Activated T-cell treated with anti-CD3 and anti-CD28 coated beads, Interleukin-2, amount 50 U/mL, for 4 hours (primary cell): ENCODE measurements at places on chromosomes 1 and 21. TPM values are rescaled to one million over a fixed set of nuclear protein-coding genes. Genes with fewer than 3 reads are reported as not detected.

Gene VPS45
- 19.9 TPM for total RNA-seq

Gene LYSMD1
- 3.5 TPM for total RNA-seq

Gene KIAA1614
- 0.16 TPM for total RNA-seq

Gene UHMK1
- total RNA-seq = 71.6 TPM

Gene LRRIQ3
- total RNA-seq = 2.6 TPM

Gene OR6K3
- not detected for total RNA-seq

- DNase-seq = no peak
Observed at GRCh38 chr21:20698585-20698984, 299.6 kb upstream of the NCAM2 start.

- DNase-seq = no peak
Observed at GRCh38 chr1:209038735-209039134, 544.8 kb upstream of the CAMK1G start.

- DNase-seq = no peak
Observed at GRCh38 chr1:228082918-228083870, 686 bp downstream of the ARF1 start.

GRCh38 chr1:33408093-33408436, 22.8 kb downstream of the PHC2 start:
- DNase-seq = no peak

DNA sequence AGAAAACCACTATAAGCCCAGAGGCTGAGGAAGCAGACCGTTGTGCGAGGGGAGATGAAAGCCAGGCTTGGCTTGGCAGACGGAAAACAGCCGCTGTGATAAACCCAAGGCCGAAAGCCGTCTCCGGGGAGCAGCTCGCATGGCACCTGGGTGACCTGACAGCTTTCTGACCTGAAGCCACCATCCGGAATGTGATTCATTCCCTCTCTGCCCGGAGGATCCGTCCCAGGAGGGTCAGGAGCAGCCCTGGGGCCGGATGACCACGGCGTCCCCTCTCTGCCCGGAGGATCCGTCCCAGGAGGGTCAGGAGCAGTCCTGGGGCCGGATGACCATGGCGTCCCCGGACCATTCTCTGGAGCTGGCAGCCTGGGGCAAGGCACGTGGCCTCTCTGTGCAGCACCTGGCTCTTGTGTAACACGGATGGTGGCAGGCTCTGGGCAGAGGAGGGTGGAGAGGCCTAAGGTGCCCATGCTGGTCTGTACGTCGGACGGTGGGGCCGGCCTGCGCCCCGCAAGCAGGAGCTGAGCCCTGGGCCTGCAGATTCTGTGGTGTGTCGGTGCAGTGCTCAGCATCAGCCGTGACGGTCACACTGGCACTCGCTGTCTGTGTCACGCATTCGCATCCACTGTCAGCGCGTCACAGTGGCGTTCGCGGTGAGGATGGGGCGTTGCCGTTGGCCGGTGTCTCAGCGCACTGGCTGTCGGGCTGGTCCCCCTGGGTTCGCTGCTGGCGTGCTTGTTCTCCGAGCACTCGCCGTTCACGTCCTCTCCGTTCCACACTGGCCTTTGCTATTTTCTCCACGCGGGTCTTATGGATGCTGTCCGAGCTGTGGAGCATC, 50.3 kb downstream of the SLX9 start:
- no peak for DNase-seq

DNA sequence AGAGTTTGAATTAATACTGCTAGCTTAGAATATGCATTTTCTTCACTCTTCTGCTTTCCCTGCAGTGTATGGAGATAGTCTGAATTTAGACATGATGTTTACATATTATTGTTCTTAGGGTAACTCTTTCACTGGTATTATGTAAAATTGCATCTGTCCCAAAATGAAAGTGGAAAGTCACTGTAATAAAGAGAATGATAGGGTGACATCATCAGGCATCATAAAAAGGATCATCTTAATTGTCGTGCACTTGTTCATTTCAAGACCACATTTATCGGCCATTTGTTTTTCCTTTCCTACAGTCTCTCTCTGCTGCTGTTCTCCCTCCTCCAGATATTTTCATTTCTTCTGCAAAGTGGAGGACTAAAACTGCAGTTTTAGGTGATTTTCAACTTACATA, 61.9 kb upstream of the ZNF281 start:
- DNase-seq = no peak

- DNase-seq = no peak
Observed at GRCh38 chr1:17392199-17392740, 20.3 kb downstream of the PADI6 start.

DNA sequence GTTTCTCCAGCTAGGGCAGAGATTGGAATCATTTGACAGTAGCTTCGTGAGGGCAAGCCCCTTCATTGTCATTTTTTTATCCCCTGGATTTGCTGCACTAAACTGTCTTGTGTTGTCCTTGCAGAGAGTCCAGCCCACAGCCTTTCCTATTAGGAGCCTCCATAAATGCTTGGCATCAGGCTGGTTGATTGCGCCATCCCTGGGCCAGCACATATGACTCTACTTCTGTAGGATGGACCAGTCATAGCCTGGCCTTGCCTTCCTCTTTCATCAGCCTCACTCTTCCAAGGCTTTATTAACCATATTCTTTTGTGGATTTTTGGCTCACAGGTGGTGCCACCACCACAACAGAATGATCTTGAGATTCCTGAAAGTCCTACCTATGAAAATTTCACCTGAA, 31.4 kb downstream of the LY9 start:
- no peak for DNase-seq

GRCh38 chr21:44513389-44514217, 26.4 kb downstream of the KRTAP10-1 start:
- no peak for DNase-seq

DNA sequence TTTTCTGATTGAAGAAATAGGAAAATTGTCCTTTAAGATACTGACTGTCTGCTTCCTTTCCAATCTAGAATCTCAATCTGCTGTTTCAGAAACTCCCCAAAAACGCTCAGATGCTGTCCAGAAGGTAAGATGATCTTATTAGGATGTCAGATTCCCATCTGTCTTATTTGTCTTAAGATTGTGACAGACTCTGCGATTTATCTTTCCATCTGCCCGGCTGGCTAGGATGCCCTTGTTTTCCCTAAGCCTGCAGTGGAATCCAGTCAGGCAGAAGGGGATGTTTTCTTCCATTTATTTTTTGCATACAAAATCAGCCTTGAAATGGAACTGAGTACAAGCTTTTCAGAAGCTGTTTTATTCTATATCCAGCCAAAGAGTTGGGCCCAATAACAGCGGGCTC, 96.5 kb downstream of the FMN2 start:
- no peak for DNase-seq

DNA sequence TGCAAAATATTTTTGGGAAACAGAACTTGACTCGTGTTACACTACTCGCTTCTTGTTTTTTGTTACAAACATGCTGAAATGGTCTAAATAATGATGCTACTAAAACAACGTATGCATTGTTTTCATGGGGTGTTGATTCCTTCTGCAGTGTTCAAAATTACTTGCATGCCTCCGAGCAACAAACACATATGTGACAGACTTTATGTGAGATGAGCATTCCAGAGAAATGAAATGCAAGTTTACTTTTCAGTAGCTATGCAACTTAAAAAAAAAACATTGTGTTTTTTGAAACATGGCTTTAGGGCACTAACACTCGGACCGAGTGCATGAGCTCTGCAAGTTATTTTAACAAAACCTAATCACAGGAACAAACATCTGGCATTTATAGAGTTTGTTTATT, 84.8 kb downstream of the CAMTA1 start:
- DNase-seq = no peak

DNA sequence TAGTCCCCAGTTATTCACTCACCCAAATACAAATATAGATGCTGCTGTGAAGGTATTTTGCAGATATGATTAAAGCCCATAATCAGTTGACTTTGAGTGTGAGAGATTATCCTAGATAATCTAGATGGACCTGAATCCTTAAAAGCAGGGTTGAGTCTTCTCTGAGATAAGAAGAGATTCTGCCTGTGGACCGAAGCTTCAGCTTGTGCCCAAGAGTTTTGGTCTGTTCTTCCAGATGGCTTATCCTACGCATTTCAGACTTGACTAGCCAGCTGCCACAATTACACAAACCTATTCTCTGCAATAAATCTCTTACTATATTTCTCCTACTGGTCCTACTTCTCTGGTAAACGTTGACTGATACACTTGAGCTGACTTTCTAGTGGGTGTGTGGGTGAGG, 145.1 kb downstream of the KCNJ6 start:
- no peak for DNase-seq

DNA sequence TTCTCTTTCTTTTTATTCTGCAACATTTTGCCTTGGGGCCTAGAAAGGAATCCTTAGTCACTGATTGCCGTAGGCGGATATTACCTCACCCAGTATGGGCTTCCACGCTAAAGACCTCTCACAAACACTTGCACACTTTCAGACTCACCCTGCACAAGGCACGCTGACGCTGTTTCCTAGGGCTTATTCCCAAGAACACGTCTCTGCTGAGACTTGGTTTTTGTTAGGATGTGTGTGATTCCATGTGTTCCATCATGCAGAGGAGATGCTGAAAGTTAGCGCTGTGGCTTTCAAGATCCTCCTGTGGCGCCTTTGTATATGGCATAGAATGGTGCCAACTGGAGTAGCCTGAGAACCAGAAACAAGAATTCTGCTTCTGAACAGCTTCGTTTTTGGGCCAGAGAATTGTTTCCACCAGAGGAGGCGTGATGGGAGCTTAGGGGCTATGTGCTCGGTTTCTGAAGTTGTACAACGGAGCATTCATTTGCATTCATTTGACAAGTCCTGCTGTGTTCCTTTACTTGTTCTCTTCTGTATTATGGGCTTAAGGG, 297.0 kb downstream of the DISC1 start:
- no peak for DNase-seq

- DNase-seq = no peak
Observed at GRCh38 chr1:232705815-232706575, 76.1 kb upstream of the SIPA1L2 start.

DNA sequence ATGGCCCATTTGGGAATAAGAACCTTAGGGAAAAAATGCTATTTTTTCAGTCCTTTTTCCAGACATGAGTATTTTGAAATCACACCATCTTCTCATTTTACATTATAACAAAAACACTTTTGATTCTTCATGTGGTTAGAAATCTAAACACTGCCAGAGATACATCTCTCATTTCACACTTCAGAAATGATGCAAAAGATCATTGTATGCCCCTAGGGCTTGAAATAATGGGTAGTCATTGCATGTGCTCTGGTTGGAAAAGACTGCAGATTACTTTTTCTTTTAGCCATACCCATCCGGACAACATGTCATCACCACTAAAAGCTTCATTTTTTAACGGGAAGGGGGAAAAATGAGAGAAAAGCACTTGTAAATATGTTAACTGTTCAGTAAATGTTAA, 1152.2 kb upstream of the ADGRL4 start:
- DNase-seq = no peak

GRCh38 chr1:65769636-65770035, 23.1 kb upstream of the PDE4B start:
- DNase-seq = no peak
